ENCODE measurements at places on chromosomes 6 and 20.

DNA sequence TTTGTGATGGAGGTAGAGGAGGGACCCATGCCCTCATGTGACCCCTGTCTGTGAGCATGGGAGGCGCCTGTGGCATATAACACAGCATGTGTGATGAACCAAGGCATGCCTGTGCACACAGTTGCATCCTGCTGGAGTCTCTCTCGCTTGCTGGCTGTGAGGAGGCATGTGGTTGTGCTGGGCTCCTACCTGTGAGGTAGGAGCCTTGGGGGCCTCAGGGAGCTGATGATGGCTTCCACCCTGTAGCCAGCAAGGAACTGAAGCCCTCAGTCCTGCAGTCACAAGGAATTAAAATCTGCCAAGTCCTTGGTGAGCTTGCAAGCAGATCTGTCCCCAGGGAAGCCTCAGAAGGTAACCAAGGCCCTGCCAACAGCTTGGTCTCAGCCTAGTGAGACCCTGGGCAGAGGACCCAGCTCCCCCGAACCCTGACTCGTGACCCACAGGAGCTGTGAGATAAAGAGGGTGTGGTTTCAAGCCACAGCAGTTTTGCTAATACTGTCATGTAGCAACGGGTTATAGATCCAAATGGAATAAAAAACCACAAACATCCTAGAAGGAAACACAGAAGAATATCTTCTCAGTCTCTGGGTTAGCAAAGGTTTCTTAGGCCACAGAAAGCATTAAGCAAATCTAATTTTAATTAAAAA, 145.7 kb downstream of the WDR27 start:
- no peak for DNase-seq

DNA sequence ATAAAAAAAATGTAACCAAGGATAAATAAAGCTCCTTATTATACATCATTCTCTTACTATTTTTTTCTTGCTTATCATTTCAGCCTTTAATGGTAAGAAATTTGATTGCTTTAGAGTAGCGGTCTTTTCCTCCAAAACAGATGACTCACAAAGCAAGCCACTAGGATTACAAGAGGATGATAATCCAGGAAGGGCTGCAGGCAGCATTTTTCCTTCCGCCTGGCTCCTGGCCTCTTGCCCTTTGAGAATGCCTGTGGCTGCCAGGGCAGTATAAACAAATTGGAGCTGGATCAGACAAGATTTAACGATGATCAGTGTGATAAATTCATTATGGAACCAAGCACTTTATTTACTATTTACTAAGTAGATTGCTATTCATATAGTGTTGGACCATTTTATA, 9.7 kb upstream of the FBXL4 start:
- no peak for DNase-seq

DNA sequence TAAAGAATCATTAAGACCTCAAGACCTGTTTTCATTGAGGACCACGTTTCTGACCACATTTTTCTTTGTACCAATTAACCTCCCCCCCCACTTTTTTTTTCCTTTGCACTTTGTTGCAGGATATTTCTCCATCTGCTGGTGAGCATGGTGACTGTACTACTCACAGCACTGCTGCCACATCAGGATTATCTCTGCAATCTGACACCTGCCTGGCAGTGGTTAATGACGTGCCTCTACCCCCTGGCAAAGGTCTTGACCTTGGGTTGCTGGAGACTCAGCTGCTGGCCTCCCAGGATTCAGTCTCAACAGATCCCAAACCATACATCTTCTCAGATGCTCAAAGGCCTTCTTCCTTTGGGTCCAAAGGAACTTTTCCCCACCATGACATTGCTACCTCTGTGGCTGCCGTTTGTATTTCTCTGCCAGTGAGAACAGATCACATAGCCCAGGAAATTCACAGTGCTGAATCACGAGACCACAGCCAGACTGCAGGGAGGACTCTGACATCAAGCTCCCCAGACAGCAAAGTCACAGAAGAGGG, 46.6 kb upstream of the EDN3 start:
- DNase-seq = no peak

- no peak for DNase-seq
Measured at GRCh38 chr20:23568320-23568970, at the start of gene CST9L. CST9L (minus strand) TSS chr20:23568484; CDS start chr20:23568450, 34 bp downstream.

DNA sequence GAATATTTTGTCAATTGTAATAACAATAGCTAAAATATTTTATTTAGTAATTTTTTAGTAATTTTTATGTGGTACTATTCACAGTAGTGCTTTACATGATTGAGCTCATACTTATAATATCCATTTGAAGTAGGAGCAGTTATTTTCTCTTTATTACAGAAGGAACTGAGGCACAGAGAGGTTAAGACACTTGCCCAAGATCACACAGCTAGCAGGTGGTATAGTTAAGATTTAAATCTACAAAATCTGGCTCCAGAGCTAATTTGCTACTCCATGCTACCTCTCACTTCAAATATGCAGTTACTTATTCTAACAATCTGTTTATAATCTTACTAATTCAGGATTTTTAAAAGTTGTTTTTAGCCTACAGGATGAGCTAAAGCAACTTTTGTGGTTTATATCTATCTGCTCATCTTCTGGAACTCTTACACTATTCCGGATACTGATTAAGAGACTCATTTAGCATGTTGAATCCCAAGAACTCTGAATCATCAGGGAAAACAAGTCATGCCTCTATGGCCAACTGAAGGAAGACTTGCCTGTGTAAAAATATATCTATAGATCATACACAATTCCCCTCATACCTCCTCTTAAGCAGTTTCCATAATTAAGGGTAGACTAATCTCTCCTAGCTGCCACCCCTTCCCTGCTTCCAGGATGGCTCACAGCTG, 324.2 kb downstream of the UBE3D start:
- DNase-seq = no peak

GRCh38 chr6:20572288-20572687, 38.0 kb downstream of the CDKAL1 start:
- DNase-seq = no peak

DNA sequence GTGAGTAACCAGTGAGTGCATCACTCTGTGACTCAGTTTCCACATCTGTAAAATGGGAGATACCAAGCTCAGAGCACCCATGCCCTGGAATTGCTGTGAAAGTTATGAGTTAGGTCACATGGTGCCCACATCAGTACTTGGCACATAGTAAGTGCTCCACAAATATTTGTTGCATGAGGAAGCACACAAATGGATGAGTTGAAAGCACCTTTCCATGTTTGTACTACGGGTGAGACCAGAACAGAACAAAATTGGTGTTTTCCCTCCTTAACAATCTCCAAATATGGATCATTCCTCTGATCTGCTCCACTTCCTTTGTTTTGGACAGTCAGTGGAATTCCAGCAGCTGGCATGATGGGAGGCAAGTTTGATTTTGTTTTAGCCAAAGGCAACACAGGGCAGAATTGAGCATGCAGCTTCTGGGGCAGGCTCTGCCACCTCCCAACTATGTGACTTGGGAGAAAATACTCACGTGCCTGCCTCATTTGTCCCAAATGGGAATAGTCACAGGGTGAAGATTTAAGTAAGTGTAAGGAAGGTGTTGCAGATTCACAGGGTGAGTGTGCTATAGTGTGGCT, 503.7 kb upstream of the SULF2 start:
- DNase-seq = no peak

GRCh38 chr20:52746190-52746589, 226.0 kb upstream of the TSHZ2 start:
- DNase-seq = no peak

DNA sequence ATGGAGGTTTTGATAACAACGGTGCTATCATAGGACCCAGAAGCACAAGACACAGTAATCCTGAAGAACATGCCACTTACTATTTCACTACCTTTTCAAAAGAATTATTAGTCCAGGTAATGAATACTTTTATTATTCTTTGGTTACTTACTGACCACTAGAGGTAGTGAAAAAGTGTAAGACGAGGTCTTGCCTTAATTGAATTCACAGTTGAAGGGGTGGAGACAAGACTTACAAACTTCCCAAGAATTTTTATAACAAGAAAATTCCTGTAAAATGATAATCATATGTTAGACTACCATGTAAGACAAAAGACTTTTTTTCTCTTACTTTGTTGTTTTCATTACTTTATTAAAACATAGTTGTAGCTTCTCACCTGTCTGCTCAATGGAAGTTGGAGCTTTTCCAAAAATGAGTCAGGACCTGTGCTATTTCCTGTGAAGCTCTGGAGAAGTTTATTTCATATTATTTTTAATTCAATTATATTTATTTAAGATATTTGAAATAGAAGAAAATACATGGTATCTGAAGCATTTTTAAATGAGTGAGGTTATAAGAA, 52.4 kb downstream of the DOP1A start:
- no peak for DNase-seq

DNA sequence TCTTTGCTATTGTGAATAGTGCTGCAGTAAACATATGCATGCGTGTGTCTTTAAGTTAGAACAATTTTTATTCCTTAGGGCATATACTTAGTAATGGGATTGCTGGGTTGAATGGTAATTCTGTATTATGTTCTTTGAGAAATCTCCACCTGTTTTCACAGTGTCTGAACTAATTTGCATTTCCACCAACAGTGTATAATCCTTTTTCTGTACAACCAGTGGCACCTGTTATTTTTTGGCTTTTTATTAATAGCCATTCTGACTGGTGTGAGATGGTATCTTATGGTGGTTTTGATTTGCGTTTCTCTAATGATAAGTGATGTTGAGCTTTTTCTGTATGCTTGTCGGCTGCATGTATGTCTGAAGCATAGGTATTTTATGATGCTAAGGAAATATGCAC, 820.8 kb upstream of the MAP3K7 start:
- DNase-seq = no peak

- no peak for DNase-seq
Measured at GRCh38 chr6:79453558-79454042, 83.6 kb downstream of the LCA5 start.

DNA sequence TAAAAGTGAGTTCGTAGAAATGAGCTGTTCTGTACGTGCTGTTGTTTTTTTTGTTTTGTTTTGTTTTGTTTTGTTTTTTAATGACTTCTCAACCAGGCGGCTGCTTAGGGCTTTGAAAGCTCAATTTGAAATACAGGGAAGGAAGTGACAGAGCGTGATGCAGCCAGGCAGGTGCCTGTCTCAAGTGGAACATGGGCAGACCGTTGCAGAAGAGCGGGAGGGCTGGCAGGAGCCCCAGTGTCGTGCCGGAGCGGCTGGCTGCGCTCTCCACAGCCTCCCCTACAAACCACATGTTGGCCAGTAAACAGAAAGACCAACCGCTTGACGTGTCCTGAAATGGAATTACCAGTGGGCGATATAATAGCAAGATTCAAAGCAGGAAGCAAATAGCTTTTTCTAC, 164.9 kb upstream of the RREB1 start:
- DNase-seq = peak; percentile 15

DNA sequence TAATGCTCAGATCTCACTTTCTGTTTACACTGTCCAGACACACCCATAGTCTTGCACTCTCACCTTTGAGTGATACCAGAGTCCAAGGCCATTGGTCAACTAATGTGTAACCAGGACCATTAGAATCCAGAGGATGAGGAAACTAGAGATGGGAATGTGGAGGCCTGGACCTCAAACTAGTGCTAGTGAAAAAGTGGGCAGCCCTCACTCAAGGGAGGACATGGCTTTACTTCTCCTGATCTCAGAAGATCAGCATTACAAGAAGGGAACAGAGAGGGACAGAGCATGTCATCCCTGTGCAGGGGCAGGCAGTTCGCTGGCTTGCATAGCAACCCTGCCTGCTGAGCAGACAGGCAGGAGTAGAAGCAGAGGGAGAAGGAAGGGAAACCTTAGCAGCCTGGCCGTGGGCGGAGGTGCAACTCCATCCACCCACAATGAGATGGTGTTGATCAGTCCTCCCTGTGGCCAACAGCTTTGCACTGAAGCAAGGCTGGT, 22.6 kb upstream of the XRN2 start:
- DNase-seq = no peak

- no peak for DNase-seq
Measured at GRCh38 chr6:4901386-4902061, 102.3 kb downstream of the RPP40 start.

DNA sequence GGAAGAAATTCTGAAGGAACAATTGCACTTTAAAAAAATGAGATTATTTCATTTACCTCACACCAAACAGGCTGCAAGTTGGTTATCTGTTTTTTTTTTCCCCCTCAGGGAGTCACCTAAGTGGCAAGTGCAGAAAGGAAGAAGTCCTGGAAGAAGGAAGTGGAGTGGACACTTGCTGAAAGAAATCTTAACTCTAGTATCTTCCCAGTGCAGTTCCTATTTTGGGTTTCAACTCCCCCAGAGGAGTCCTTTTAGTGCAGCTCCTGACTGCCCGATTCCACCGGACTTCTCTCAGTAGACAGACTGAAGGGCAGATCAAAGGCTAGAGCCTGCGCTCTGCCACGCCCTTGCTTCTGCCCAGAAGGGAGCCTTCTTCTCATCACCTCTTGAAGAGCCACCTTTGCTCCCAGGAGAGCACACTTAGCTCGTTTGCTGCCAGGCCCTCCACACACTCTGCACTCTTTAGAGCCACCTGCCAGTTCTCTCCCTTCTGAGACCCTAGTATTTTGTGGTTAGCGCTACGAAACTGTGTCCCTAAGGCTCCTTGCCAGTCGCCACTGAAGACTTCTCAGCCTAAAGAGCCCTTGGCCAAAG, 4.9 kb downstream of the MTCL3 start:
- DNase-seq = peak; percentile 21

DNA sequence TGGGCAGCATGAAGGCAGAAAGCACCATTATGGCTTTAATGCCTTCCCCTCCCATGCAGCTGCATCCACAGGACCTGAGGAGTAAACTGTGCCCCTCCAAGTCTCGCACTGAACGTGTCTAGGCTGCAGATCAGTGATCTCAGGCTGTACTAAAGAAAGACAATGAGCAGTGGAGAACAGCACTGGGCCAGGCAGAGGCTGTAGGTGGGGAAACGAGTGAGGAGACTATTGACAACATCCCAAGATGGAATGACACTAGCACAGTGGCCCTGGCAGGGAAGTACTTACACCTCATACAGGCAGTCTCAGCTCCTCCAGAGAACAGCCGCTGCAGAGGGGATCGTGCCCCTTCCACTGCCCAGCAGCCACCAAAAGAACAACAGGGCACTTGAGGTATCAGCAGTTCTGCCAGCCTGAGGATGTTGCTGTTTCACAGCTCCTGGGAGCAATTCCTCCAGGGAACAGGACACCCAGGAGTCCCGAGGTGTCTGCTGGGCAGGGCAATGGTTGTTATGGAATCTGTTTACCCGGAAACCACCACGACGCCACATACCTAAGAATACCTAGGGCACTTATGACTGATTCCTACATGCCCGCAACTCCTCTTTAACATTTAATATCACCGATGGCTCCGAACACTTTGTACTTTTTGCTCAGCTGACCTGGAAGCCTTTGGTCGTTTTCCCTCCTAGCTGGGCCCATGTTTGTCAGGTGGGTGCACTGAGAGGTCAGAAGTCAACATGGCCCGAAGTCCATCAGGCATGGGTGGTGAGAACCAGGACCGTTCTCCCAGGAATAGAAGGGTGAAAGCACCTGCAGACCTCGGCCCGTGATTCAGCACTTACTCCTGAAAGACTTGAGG, 79.1 kb downstream of the SLC22A23 start:
- DNase-seq = no peak

DNA sequence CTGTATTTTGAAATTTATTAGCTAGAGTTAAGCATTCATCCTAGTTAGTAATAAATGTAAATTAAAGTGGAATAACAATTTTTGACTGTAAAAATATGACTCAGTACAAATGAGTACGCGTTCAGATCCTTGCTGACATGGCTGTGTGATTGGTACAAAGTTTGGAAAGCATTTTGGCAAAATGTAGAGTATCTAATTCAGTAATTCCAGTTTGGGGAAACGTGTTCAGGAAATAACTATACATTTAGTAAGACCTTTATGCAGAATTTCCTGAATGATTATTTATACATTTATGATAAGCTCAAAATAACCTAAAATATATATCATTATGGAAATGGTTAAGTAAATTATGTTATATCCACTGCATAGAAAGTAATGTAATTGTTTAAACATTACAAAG, 8.0 kb downstream of the VTA1 start:
- DNase-seq = no peak
